NCI-H146 (cell line): ENCODE measurements at places on chromosomes 11 and 22.

GRCh38 chr11:17633987-17634775 is 85.2 kb upstream of the MYOD1 start:
- DNase-seq, result no peak

- no peak for DNase-seq
These were observed 112.8 kb downstream of the LARGE1 start for GRCh38 chr22:33807470-33807869.

DNA sequence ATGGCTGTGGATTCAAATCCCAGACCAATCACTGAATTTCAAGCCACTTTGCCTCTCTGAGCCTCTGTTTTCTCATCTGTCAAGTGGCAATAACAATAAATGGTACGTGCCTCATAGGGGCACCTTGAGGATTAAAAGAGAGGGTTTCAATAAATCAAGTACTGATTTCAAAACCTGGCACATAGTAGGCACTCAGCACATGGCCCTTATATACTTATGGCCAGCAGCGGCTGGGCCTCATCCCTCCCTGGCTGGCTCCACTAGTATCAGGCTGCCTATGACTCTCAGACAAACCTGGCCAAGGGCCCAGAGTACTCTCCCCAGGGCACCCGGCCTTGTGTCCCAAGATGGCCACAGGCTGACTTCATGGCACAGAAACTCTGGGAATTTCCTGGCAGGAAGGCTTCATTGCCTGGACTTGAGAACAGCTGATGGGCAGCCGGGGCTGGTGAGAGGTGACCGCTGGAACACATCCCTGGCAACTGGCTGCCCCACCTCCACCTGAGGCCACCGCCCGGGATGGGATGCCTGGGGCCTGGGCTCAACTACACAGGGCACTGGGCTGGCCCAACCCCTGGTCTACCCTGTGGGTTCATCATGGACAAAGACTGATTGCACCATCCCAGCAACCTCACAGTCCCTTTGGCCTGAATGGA is 3.4 kb downstream of the FADS3 start:
- no peak for DNase-seq

- DNase-seq, result no peak
These were observed 70.8 kb downstream of the KCNJ1 start for GRCh38 chr11:128796270-128796669.

DNA sequence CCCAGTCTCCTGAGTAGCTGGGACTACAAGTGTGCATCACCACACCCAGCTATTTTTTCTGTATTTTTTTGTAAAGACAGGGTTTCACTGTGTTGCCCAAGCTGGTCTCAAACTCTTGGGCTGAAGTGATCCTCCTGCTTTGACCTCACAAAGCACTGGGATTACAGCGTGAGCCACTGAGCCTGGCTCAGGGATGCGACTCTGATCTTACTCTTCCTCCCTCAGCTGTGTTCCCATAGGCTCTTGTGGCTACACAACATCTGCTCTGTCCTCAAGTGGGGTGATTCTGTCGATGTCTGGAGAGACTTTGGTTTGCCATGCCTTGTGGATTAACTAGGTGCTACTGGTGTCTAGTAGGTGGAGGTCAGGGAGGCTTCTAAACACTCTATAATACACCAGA is 127.0 kb upstream of the SERPIND1 start:
- no peak for DNase-seq

DNA sequence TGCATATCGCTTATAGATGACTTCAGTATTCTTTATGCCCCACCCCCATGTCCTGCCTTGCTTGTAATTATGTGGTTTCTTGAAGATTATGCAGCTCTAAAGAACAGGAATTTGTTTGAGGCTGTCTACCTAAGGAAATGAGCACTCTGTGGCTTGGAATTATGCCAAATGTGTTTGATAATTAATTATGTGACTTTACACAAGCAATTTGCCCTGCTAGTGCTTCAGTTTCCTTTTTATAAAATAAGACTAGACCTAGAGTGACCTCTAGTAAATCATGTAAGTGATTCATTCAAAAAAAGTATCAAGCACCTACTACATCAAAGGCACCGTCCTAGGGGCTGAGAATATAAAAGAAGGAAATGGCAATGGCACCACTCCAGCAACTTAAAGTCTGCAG is 491.5 kb upstream of the KIRREL3 start:
- DNase-seq, result no peak
